ENCODE measurements at places on chromosomes 1 and 21.

DNA sequence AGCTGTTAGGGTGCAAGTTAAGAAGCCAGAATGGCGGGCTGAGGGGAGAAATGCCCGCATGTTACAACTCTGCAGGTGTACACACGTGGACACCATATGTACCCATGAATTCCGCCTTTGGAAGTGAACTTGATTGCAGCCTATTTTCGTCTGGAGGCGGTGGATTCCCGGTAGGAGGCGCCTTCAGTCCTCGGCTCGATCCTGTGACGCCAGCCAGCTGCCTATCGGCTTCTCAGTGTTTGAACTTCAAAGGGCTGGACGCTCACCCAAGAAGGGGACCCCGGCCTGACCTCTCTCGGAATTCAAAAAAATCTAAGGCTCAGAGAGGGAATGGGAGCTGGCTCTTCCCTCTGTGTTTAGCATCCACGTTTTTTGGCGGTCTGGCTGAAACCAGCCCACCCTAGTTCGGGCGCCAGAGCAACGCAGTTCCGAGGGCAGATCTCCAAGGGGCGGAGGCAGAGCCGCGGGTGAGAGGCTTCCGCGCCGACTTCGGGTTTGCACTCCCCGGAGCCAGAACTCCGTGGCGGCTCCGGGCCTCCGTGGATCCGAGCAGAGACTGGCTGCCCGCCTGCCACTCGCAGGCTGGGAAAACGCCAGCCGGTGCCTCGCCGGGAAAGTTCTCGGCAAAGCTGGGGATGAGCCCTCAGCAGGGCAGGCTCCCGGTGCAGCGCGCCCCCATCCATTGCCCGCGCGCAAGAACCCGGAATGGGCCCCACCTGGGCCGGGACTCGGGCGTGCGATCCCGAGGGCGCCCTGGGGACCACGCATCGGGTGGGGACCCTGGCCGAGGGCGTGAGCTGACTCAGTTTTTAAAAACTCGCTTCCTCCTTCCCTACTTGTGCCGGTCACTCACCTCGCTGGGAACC is 996 bp upstream of the TMEM51 start:
- DNase-seq, result no peak

- DNase-seq, result no peak
These were observed 152.2 kb downstream of the S1PR1 start for GRCh38 chr1:101388904-101389546.

DNA sequence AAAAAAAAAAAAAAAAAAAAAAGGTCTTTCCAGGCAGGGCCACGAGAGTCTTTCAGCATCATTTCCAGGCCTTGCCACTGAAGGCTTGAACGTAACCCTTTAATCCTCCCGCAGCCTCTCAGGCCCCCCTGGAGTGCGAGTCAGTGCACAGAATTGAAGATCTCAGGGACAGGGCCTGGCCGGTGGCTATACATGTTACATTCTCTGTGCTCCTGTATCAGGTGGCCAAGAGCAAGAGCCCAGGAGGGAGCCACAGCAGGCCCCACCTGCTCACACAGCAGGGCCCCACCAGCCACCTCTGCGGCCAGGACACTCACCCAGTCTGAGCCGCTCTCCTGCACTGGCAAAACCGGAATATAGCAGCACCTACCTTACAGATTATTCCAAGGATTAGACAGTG is 34.1 kb upstream of the SLC25A33 start:
- no peak for DNase-seq

- DNase-seq, result no peak
These were observed 958 bp downstream of the NFYC start for GRCh38 chr1:40692429-40692895.

- DNase-seq, result no peak
These were observed 28.6 kb upstream of the NADK start for GRCh38 chr1:1806890-1807289.

GRCh38 chr1:204735042-204735441 is 49.5 kb upstream of the LRRN2 start:
- no peak for DNase-seq

GRCh38 chr1:173206816-173207568 is at the start of gene TNFSF4:
Gene TNFSF4 (minus strand): TSS chr1:173207331. CDS start chr1:173207176, 155 bp downstream.
- peak; percentile 45 for DNase-seq

DNA sequence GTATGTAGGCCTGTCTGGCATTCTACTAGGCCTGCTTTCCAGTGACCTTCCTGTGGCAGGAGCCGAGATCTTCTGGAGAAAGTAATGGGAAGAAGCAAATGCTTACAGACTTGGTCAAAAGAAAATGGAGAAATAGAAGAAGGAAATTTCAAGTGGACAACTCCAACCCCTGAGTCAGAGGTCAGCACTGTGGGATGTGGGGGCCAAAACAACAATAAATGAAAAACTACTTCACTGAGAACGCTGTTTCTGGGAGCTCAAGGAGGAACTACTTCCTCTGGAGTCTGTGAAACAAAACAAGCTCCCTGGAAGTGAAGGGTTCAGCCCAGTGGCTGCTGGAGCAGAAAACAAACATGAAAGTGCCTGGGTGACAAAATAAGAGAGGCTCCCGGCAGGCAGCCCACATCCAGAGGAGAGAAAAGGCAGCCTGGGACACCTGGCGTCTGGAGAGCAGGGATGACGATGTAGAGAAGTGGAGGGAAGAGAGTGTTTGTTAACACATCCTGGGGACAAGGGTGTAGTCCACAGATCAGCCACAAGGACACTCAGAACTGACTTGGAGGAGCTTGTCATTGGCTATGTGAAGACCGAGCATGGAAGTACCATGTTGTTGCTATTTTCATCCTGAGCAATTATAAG is 355.2 kb downstream of the SMYD3 start:
- no peak for DNase-seq

DNA sequence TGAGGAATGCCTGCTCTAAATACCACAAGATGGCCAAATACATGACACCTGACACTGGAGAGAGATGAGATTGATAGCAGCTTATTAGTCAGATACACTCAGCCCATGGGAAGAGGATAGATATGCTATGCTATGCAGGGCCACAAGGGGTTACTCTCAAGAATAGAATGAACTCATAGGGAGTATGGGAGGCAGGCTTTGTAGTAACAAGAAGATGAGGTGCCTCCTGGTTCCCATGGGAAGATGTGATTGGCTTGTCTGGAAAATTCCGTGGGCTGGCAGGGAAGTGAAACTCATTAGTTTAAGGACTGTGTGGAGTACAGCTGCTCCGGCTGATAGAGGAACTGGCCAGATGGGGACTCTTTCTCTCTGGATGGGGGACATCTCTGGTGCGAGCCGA is 16.5 kb downstream of the CCDC30 start:
- no peak for DNase-seq

DNA sequence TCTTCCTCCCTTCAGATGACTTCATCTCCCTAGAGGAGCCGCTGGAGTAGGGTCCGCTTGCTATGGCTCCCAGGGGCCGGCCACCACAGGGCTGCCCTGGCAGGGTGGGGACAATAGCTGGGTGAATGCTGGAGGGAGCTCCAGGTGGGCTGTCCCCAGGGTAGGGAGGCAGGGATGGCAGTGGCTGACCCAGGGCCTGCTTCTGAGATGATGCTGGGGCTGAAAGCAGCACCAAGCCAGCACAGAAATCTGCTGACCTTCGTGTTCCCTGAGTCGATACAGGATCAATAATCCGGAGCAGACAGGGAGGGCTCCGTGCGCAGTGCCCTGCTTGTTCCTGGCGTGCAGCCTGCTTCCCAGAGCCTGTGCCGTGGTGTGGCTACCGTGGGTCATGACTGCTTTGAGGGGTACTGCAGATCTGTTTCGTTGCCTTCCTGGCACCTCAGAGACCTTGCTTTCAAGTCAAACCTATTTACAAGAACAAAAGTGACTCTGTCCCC is 34.0 kb downstream of the TFF3 start:
- no peak for DNase-seq

GRCh38 chr1:7302126-7302525 is 469.0 kb upstream of the VAMP3 start:
- no peak for DNase-seq

- DNase-seq, result no peak
These were observed 6.0 kb downstream of the PLEKHG5 start for GRCh38 chr1:6485168-6486101.

DNA sequence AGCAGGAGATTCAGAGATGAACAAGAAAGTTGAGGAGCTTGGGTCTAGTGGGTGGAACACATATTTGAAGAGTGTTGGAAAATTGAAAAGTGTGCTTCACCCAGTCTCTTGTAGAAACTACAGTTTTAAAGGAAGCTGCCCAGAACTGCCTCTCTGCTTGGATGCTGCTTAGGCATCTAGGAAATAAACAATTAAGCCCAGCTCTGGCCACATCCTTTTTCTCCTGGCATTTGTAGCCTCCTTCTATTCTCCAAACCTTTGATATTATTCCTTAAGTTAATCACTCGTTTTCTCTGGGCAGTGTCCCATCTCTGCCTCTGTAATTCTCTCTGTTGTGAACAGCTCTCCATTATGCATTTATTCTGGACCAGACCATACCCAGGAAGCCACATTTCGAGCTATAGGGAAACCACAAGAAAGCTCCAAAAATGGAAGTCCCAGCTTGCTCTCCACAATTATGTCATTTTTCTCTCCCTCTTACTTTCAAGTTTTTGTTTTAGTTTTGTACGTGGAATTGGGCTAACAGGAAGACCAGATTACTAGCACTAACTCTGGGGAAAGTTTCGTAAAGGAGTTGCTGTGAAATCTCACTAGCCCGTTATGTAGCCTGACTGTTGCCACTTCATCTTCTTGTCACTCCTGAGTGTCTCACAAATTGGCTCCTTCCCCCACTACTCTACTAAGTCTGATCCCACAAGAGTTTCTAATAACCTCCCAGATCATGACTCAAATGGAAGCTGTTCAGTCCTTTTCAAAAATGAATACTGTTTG is 102.2 kb downstream of the NTMT2 start:
- DNase-seq, result no peak

- DNase-seq, result no peak
These were observed 96.5 kb downstream of the DTL start for GRCh38 chr1:212132025-212132424.

All from CD8-positive, alpha-beta T cell (primary cell).